ENCODE measurements at places on chromosomes 12 and 14.

DNA sequence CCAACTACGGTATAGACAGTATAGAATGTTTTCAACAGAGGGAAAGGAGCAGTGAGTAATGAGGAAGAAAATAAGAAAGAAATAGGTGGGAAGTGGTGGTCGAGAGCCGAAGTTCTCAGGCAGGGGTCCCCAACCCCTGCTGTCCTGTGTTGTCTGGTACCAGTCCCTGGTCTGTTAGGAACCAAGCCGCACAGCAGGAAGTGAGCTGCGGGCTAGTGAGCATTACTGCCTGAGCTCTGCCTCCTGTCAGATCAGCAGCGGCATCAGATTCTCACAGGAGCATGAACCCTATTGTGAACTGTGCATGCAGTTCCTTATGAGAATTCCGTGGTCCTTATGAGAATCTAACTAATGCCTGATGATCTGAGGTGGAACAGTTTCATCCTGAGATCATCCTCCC, 107.3 kb upstream of the PTPRR start:
- DNase-seq, result no peak

DNA sequence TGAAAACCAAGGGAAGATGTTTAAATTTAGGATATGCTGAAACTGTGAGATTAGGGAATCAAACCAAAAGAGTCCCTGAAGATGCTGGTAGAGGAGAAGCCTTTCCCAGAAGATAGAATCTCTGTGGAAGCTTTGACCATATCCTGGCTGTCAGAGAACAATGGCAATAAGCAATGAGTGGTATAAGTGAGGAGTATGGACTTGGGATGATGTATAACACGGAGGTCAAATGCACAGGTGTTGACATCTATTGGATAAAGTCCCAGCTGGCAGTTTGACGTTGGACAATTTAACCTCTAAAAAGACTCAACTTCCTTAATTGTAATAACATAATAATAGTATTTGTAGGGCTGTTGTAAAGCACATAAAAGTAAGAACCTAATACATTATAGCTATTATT, 30.1 kb upstream of the CLEC14A start:
- peak; percentile 37 for DNase-seq

- DNase-seq, result peak; percentile 85
These were observed 395 bp upstream of the BRI3BP start for GRCh38 chr12:124992874-124993625.

DNA sequence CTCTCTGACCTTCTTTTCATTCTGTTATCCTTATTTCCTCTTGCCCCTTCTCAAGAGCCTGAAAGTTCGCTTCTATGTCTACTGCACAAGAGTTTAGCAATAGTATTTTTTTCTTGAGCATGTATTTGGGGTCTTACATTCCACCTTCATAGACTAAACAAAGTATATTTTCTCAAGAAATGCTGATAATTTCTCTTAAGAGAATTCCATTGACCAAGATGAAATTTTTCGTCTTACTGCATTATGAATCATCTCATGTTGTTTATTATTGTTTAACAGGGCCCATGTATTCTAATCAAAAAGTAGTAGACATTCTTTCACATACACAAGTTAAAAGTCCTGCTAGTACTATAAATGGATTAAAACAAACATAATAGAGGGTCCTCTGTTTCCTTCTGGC, 219.3 kb downstream of the C12orf50 start:
- no peak for DNase-seq

- DNase-seq, result no peak
These were observed 334.5 kb downstream of the TMEM121 start for GRCh38 chr14:105860615-105861580.

DNA sequence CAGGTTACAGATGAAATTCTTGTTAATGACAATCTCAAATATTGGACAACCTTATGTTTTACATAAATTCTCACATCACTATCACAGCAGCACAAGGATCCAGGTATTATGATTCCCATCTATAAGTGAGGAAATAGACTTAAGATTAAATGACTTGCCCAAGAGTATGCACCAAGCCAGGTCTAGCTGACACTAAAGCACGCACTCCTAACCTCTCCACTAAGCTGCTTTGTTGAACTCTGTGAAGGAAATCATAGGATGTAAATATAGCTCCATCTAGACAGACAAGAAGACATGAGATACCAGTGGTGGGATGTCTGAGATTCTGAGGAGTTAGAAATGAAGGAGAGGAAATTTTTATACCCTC, 87.9 kb downstream of the PHLDA1 start:
- no peak for DNase-seq

DNA sequence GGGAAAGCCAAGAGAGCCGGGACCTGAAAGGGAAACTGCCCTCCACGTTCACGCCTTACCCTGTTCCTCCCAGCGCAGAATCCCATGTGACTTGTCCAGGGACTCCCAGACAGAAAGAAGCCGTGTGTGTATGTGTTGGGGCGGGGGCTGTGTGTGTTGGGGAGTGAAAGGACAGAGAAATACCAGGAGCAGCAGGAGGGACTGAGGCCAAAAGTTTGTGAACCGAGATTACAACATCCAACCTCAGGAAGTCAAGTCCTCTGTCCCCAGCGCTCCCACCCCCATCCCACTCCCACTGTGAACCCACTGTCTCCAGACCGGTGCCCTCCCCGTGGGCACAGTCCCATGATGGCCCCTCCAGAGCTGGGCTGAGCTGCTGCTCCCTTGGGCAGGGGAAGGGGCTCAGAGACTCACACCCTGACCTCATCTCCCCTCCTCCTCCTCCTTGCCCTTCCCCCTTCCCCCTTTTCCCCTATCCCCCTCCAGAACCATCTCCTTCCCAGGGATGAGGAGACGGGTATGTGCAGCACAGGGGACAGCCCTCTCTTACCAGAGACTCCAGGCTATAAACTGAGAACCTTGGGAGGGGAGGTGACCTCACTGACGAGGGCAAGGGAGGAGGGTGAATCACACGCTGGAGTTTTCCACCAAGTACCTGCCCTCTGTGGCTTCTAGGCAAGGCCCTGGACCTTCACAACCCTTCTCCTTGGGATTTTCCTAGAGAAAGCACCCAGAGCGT, at the start of gene SLC6A12:
TSS of gene SLC6A12 (minus strand) at position 155 of the 739 bp plus-strand sequence. CDS start 4,171 bp downstream, outside the sequence.
- no peak for DNase-seq

- no peak for DNase-seq
These were observed 15.5 kb upstream of the ATP6V0A2 start for GRCh38 chr12:123696646-123697045.

DNA sequence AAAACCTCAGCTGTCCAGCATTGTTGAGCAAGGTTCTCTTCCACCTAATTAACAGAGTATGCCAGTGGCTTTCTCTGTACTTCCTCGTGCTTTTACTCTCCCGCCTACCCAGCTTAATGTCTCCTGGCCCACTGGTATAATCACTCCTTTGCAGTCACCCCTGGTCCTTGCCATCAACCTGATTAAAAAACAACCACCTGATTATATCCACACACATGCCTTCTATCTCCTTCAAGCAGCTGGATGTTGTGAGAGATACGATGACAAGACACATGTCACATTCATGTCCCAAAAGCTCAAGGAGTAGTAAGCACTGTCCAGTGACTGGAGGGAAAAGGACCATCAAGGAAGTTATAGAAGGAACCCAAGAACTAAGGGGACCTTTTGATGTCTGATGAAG, 241.3 kb upstream of the GRIP1 start:
- DNase-seq, result no peak

GRCh38 chr14:45610318-45610717, 357.3 kb upstream of the MIS18BP1 start:
- DNase-seq, result no peak

- DNase-seq, result no peak
These were observed 751.5 kb upstream of the ALG10B start for GRCh38 chr12:37565112-37565511.

GRCh38 chr12:110254971-110255540, 26.0 kb upstream of the ATP2A2 start:
- DNase-seq, result no peak

DNA sequence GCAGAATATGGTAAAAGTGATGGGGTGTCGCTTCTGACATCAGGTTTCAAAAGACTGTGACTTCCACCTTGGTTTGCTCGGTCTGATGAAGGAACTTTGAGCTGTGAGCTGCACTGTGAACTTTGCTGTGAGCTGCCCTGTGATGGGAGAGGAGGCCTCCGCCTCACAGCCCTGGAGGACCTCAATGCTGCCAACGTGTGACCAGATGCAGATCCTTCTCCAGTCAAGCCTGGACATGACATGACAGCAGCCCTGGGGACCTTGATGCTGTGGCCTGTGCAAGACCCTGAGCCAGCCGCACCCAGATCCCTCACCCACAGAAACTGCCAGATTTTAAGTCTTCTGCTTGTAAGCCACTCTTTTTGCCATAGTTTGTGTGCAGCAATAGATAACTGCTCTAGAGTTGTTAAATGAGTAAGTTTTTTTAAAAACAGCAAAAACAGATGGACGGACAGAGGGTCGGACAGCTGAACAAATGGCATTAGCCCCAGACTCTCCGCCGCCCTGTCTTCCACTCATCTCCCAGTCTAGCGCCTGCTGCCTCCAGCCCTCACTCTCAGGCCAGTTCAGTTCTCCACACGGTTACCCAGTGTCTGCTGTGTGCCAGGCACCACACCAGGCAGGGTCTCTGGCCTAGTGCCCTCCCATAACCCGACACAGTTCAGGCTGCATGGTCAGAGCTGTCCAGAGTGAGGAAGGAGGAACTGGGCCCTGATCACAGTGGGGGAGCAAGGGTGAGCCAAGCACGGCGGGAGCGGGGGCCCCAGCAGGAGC, 13.1 kb upstream of the LRTM2 start:
- DNase-seq, result no peak

GRCh38 chr12:94289461-94290312, 141.3 kb downstream of the PLXNC1 start:
- DNase-seq, result peak; percentile 37

DNA sequence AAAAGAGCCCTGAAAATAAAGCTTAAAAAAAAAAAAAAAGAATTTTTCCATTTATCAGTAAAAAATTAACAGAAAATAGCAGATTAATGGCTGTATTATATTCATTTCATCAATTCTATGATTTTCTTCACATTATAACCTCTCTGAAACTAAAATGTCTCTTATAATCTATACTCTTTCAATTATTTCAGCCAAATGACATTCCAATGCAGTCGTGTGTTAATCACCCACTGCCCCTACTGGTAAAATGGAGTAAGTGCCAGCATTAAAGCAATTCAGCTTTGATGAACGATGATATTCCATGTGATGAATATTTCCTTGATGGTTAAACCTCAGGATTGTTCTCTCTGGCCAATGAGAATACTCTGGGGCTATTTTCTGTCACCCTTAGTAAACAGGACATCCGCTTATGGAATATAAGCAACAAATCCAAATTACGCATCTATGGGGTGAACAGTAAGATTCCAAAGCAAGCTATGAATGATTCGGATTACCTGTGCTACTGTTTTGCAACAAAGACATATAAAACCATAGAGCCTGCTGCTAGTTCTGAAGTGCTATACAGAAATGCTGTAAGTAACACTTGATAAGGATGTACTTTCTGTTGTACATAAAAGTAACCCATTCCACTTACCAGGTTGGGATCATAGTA, 20.3 kb upstream of the SYCP3 start:
- peak; percentile 50 for DNase-seq

- no peak for DNase-seq
These were observed 163.4 kb downstream of the SAMD4A start for GRCh38 chr14:54730156-54730961.

GRCh38 chr12:44002607-44003006, 166.7 kb downstream of the TMEM117 start:
- DNase-seq, result no peak
